ENCODE measurements at places on chromosomes 16 and 17.

DNA sequence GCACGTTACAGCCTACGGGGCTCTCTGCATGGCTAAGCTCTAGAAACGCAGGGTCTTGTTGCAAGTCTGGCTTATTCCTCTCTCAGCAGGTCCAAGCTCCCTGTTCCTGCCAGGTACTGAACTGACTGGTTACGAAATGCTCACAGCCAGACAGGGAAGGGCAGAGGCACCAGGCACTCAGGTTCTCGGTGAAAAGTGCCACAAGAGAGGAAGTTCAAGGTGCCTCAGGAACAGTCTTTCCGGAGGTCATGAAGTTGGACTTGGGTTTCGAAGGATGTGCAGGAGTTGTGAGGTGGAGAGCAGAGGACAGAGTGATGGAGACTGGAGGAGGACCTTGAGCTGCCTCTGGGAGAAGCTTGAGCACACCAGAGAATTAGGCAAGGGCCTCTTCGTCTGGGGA lies 124.7 kb upstream of the GSE1 start:
- no peak for DNase-seq

- no peak for DNase-seq
Measured at GRCh38 chr17:31595666-31596381, 204.3 kb downstream of the RAB11FIP4 start.

DNA sequence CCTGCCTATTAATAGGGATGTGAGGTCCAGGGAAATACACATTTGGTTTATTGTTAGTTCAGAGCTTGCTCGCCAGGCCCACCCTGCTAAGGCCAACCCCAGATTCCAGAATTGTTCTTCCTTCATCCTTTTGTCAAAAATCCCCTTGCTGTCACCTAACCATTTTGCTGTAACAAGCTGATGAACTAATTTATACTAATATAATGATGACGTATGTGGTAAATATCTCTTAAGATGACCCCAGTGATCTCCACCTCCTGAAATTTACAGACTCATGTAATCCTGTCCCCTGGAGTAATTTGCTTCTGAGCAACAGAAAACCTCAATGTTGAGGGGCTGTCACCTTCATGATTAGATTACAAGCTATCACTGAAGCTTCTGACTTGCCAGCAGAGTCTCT lies 236.3 kb upstream of the N4BP1 start:
- DNase-seq, result no peak

GRCh38 chr17:31538080-31538762 lies 146.7 kb downstream of the RAB11FIP4 start:
- no peak for DNase-seq

DNA sequence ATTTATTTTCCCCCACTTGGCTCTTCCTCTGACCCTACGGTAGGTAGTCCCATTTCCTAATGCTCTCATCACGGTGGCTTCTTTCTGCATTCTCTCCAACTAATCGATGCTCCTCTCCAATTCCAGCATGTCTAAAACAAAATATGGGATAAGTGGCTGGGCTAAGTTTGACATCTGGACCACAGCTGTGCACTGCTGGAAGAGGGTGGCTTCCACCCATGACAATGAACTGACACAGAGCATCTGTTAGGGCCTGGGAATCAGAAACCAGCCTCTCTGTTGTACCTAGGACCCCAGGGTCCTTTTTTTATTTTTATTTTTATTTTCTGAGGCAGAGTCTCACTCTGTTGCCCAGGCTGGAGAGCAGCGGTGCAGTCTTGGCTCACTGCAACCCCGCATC lies 29.0 kb upstream of the SLC39A11 start:
- DNase-seq, result no peak

DNA sequence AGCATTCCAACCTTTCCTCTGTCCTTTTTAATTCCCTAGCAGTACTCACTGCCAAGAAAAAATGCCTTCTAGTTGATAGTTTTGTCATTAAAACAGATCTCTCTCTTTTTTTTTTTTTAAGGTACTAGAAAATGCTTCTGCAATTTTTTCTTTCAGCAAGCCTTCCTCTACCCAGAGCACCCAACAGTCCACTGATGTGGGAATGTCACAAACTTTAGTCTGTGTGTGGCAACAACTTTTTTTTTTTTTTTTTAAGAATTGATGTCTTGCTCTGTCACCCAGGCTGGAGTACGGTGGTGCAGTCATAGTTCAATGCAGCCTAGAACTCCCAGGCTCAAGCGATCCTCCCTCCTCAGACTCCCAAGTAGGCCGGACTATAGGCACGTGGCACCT lies 34.7 kb downstream of the CDRT15 start:
- DNase-seq, result no peak

GRCh38 chr16:79723583-79724168 lies 123.1 kb upstream of the MAF start:
- DNase-seq, result no peak

- DNase-seq, result no peak
Measured at GRCh38 chr16:19485611-19486010, 36.3 kb downstream of the GDE1 start.

- DNase-seq, result no peak
Measured at GRCh38 chr17:44262654-44263225, 5.2 kb downstream of the SLC4A1 start.

GRCh38 chr17:27807567-27808470 lies 7.5 kb upstream of the NOS2 start:
- DNase-seq, result peak; percentile 88

DNA sequence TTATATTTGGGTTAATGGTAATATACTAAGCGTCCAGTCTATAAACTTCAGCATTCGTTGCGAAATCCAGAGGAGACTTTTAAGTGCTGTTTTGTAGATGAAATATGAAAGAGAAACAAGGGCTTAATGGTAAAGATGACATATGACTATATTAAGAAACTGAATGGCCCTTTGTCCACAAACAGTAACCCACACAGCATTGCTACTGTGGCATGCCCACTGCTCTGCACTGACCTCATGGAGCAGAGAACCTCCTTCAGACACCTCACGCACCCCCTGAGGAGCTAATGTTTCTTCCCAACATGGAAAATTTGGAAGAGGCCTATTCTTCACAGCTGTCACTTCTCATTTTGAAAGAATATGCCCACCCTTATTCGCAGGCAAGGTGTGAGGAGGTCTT lies 26.7 kb downstream of the ASPA start:
- DNase-seq, result no peak

DNA sequence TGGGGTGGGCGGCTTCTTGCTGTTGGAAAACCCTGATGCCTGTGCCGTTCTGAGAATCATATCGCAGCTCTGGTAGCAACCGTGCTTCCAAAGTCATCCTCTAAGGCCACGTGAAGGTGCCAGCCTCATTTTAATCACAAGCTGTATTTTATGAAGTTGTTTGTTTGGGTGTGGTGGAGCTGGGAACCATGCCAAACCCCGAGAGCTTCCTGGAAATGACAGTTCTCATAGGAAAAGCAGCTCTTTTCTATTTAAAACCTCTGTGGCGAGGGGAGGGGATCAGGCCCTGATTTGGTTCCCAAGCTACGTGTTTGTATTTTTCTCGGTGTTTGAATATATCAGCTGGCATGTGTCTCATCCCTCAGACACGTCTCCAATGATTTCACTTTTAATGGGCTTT lies 21.7 kb downstream of the KNOP1 start:
- DNase-seq, result peak; percentile 60

DNA sequence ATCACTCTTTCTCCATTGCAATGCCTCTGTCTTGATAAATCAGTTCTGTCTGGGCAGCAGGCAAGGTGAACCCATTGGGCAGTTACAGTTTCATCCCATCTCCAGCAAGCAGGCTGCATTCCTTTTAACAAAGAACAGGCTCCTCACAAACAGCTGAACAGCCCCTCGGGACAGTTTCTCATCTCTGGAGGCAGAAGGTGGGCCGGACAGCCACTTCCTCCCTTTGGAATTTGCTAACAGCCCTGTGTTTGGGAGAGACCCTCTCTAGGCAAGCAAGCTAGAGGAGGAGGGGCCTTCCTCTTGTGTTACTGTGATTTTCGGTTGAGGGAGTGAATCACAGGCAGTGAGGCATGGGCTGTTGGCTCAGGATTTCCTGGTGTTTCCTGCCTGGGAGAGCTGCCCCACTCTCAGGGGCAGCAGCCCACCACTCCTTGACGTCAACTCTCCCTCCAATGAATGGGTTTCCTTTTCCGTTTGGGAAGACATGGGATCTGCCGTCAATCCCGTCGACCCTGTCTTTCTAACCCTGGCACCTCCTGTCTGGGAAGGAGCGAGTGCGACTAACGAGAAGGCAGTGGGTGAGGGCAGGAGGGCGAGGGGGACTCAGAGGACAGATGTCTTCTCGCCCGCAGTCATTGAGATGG lies 3.7 kb upstream of the PGS1 start:
- no peak for DNase-seq

GRCh38 chr17:56681561-56682266 lies 88.2 kb downstream of the NOG start:
- peak; percentile 44 for DNase-seq

GRCh38 chr16:49706620-49707355 lies 149.1 kb downstream of the ZNF423 start:
- no peak for DNase-seq
